ENCODE measurements at places on chromosomes 4 and X.

- H3K27me3 ChIP-seq = no peaks in the 10 kb centered on the region
- no peaks in the 10 kb centered on the region for H3K36me3 ChIP-seq
- H3K27ac ChIP-seq = no peak overlapping the region
- no peak overlapping the region for H3K4me3 ChIP-seq
- H3K4me1 ChIP-seq = no peaks in the 10 kb centered on the region
- DNase-seq = no peak
Measured at GRCh38 chrX:111483881-111484280, 27.6 kb upstream of the SERTM2 start.

DNA sequence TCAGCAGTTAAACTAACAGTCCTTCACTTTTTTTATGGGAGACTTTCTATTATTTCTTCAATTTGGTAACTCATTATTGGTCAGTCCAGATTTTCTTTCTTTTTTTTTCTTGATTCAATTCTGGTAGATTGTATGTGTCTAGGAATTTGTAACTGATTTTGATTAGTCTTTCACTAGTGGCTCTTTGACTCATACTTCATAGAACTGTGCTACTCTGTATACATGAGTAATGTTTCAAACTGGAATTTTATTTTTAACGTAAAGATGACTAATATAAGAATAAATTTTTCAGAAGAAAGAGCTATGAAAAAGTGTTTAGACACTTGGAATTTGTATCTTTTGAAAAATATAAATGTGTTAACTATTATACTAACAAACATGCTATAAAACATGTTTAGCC is 813.0 kb downstream of the TRAM1L1 start:
- no peak overlapping the region for H3K27ac ChIP-seq
- DNase-seq = no peak
- H3K4me3 ChIP-seq = no peak overlapping the region
- H3K36me3 ChIP-seq = no peaks in the 10 kb centered on the region
- no peaks in the 10 kb centered on the region for H3K4me1 ChIP-seq

GRCh38 chr4:188754372-188755002 is 615.2 kb downstream of the TRIML1 start:
- H3K4me1 ChIP-seq = no peaks in the 10 kb centered on the region
- H3K36me3 ChIP-seq = no peaks in the 10 kb centered on the region

DNA sequence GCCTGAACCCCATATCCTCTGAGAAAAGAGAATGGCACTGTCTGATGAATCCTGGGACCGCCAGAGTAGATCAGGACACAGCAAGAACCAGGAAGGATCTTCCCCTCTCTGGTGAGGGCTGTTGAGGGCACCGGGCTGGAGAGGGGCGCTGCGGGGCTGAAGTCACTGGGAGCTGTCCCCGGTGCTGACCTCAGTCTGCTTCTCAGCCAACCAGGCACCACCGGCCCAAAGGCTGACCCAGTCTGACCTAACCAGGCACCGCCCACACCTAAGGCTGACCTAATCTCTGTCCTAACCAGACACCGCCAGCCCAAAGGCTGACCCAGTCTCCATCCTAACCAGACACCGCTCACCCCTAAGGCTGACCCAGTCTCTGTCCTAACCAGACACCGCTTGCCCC is 82.8 kb downstream of the CPZ start:
- no peak overlapping the region for H3K4me3 ChIP-seq
- DNase-seq = no peak
- H3K36me3 ChIP-seq = no peaks in the 10 kb centered on the region
- no peaks in the 10 kb centered on the region for H3K4me1 ChIP-seq

All from T-cell (primary cell).